Activated CD4-positive, alpha-beta T cell treated with anti-CD3 and anti-CD28 coated beads for 1 hour (primary cell): ENCODE measurements at places on chromosomes 16 and 17.

- DNase-seq = no peak
Measured at GRCh38 chr16:889586-889985, 81.2 kb downstream of the LMF1 start.

GRCh38 chr17:16106161-16106891, 106.7 kb downstream of the TTC19 start:
- no peak for DNase-seq

- no peak for DNase-seq
Measured at GRCh38 chr16:20401066-20401465, 3.5 kb downstream of the PDILT start.

GRCh38 chr16:73054498-73054812, 6.5 kb upstream of the ZFHX3 start:
- no peak for DNase-seq

DNA sequence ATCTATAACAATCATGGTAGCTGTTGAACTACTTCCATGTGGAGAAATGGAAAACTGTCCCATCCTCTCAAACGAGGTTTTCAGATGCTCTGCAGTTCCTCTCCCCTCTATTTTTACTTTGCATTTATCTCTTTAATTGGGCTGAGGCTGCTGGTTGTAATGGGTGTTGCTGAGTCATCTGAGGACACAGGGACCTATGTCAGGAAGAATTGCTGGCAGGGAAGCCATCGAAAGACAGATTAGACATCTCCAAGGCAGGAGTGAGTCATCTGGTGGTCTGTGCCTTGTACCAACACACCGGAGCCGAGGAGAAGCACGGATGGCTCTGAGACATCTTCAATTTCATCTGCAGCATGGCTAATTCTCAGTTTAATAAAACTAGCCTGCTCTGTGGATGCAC, 394.5 kb downstream of the GRIN2A start:
- DNase-seq = no peak

- DNase-seq = no peak
Measured at GRCh38 chr16:11084484-11084875, 140.1 kb downstream of the CLEC16A start.

DNA sequence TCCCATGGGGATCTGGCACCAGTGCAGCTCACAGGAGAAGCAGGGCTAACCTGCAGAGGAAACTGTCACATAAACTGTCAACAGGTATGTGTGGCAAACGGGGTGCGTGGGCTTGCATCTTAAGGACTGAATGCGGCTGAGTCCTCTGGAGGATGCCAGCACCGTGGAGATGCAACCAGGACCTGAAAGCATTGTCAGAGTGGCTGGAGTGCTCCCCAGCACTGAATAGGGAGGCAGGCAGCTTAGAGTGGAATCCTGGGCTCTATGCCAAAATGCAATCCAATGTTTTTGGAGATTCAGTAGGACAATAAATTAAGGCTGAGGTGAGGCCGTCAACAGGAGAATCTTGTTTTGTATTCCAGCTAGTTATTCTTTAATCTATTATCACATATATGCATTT, 21.3 kb upstream of the SALL1 start:
- DNase-seq = no peak

GRCh38 chr17:48113201-48113676, 5.7 kb downstream of the SNX11 start:
- DNase-seq = peak; percentile 35

DNA sequence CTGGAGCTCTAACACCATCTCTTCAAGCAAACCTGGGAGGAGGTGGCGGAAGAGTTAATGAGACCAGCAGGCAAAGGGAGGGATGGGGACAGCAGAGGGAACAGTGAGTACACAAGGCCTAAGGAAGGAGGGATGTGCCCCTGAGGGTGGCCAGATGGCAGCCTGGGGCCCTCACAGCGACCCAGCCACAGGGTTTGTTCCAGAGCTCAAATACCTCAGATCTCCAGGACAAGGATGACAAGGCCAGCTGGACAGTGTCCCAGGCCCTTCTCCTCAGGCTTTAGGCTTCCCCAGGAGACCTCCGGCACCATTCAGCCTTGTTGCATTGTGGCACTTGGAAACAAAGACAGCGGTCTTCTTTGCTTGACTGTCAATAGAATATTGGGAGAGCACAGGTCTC, 14.9 kb downstream of the CDIP1 start:
- DNase-seq = no peak

GRCh38 chr16:78689028-78689427, 589.6 kb downstream of the WWOX start:
- no peak for DNase-seq

- no peak for DNase-seq
Measured at GRCh38 chr17:15278380-15278779, 13.3 kb upstream of the PMP22 start.

GRCh38 chr17:50426472-50426782, 409 bp downstream of the ACSF2 start:
- no peak for DNase-seq

DNA sequence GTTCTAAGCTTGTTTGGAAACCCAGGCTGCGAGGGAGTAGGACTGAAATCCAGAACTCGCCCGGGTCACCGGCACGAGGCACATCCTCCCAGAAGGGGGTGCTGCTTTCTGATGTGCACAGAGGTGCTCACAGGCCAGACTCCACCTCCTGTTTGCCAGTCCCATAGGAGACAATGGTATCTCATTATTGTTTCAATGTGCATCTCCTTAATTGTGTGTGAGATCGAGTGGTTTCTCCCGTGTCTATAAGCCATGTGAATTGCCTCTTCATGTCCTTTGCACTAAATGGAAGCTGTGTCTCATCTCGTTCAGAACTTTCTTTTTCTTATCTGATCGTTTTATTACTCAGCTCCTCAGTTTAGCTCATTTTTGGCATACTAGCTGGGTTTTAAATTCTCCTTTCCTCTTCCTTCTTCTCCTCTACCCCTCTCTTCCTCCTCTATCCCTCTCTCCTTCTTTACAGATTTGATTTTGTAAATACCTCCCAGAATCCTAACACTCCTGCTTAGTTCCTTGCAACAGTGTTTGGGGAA, 32.1 kb upstream of the PRKCB start:
- DNase-seq = peak; percentile 56

DNA sequence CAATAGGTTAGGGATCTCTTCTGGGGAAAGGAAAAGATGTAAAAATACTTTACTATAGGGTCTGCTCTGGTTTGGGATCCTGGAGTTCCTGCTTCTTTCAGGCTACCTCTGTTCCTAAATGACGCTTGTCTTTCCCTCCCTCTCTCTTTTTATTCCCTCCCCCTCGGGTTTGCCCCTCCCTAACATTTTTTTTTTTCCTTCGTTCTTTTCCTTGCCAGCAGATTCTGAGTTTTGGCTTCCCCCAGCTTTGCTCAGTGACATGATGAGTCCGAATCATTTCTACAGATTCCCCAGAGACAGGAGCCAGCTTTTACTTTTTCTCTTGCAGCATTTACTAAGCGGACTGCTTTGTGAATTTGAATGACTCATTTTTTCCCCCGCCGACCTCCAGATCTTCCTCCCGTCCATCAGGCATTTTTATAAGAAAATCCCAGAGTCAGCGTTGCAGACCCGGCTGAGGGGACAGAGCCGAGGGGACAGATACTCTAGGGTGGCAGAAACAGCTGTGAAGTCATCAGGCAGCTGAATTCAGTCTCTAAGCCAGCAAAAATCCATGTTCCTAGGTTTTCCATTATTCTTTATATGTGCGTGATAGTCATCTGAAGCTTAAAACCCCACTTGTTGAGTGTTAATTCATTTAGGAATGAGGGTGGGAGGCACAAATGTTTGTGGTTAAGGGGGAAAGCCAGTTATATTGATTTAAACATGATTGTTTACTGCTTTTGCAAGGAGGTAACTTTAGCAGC, at the start of gene TMEM100:
Gene TMEM100 (minus strand): TSS at position 123 of the 746 bp plus-strand sequence. CDS start 1,794 bp downstream, outside the sequence.
- no peak for DNase-seq

GRCh38 chr17:76003915-76004314, 3.3 kb downstream of the CDK3 start:
- no peak for DNase-seq
